ENCODE measurements at places on chromosomes 16 and 17. TPM values are rescaled to one million over a fixed set of nuclear protein-coding genes. Genes with fewer than 3 reads are reported as not detected.

The IKZF3 gene
- total RNA-seq, result 36.1 TPM

The ACAP1 gene
- 701 TPM for total RNA-seq

The NME3 gene
- total RNA-seq, result 52.0 TPM

The EPOP gene
- 16.5 TPM for total RNA-seq

The KCNAB3 gene
- total RNA-seq, result 9.8 TPM
